Activated naive CD8-positive, alpha-beta T cell treated with anti-CD3 and anti-CD28 coated beads for 36 hours (primary cell): ENCODE measurements at places on chromosomes 7 and 10. TPM values are rescaled to one million over a fixed set of nuclear protein-coding genes. Genes with fewer than 3 reads are reported as not detected.

The IDI2 gene
- total RNA-seq: not detected

The MYPN gene
- not detected for total RNA-seq

GRCh38 chr7:154968336-154969001, 34.5 kb downstream of the PAXIP1 start:
- DNase-seq: no peak

DNA sequence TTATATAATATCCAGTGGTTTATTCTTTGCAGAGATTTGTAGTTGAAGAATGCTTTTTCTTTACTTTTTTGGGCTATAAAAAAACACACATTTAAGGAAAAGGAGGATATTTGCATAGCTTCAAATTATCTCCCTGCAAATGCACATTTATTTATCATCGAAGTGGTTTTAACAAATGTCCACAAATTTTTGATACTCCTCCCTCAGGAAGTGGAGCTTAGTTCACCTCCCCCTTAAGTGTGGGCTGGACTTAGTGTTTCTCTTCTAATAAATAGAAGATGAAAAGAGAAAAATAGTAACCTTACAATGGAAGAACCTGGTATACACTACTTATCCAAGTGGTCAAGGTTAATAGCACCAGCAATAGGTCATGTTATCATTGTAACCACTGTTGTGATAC, 537.6 kb downstream of the ARL4A start:
- DNase-seq: no peak

GRCh38 chr7:147235645-147236382, 1119.2 kb downstream of the CNTNAP2 start:
- DNase-seq: no peak

- DNase-seq: no peak
Measured at GRCh38 chr10:132648072-132648850, 110.7 kb downstream of the INPP5A start.

GRCh38 chr7:50368366-50368765, 63.9 kb downstream of the IKZF1 start:
- DNase-seq: no peak

DNA sequence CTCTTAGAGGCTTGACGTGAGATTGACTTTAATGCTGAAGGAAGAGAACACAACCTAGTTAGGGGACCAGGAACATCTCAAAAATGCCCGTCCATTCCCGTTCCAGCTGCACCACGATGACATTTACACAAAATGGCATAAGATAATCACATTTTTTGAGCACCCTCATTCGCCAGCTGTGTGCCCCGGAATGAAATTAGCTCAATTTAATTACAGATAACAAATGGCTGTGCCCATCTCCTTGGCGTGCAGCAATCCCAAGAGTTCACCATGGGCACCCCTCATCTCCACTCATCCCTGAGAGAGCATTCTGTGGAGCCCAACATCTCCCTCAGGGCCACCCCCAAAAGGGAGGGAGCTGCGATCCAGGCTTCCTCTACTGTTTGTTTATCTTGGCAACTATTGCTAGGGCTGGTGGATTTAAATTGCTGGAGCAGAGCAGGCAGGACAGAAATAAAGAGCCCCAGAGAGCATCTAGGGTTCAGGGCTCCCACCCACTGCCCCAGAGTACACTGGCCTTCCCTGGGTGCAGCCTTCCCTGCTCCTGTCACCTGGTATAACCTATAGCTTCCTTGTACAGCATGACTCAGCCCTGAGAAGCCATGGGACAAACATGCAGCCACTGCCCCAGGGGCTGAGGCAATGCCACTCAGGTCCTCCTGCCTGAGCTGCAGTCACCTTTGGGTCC, 263.5 kb downstream of the ZEB1 start:
- DNase-seq: no peak

- no peak for DNase-seq
Measured at GRCh38 chr7:47100817-47101435, 481.0 kb downstream of the TNS3 start.

DNA sequence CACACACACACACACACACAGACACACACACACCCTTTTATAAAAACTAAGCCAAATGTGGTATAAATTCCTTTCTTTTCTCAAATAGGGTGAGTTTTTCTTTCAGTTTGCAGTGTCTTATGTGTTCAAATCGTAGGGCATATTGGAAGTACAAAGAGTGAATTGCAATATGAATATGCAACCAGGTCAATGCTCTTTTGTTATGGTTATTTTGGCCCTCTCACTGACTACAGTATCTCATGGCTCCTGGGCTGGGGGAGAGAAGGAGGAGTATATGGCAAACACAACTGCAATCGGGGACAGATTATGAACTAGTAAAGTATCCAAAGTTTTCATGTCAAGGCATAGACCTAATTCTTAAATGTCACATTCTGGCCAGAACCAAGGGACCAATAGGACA, 301.9 kb downstream of the PLXDC2 start:
- no peak for DNase-seq
